ENCODE measurements at places on chromosomes 1 and 21.

DNA sequence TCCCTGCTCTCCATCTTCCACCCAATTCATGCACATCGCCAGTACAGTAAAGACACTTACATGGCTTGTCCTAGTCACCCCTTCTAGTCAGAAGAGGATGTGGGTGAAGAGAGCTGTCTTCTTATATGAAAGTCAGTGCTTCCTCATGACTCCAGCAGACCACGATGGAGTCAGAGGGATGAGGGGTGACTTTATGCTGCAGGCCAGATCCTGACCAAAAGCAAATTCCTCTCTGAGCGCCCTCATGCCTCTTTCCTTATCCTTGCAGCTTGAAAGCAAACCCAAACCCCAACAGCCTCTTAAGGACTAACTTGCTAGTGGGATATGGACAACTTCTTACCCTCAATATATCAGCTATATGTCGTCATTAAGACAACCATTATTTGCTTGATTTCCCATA, 348.2 kb upstream of the DUSP10 start:
- DNase-seq: no peak

- no peak for DNase-seq
Measured at GRCh38 chr1:25100151-25100833, 132.0 kb downstream of the SYF2 start.

GRCh38 chr1:230083746-230084407, 16.8 kb downstream of the GALNT2 start:
- peak; percentile 45 for DNase-seq

DNA sequence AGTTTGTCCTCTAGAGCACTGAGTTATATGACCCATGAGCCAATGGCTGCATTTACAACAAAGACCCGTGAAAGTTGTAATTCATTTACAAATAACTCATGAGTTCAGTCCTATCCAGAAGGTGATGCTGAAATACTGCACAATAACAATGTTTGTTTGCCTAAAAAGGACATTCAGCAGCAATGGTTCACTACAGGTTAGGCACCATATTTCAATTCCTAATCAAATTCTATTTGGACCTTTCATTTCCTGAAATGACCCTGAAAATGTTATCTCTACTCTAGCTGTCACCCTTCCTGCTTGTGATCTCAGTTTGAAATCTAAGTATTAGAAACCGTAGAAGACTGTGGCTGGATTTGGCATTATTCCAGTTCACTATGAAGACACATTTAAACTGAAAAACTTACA, 191.2 kb upstream of the SAMSN1 start:
- DNase-seq: peak; percentile 6

DNA sequence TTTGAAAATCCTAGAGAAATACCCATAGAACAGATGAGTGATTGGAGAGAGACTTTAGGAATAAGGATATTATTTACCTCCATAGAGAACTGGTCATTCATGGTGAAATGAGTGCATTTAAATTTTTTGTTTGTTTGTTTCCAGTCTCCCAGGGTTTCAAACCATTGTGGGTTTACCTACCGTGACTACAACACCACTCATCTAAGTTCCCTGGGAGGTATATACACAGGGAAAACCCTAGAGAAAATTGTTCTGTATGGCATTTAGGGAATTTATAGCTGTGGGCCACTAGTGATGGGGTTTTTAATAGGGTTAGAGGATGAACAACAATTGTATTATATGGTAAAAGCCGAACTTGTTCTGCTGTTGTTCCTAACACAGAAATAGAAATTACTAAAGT, 109.2 kb downstream of the USP25 start:
- no peak for DNase-seq

GRCh38 chr1:234106032-234106431, 201.6 kb downstream of the SLC35F3 start:
- no peak for DNase-seq

DNA sequence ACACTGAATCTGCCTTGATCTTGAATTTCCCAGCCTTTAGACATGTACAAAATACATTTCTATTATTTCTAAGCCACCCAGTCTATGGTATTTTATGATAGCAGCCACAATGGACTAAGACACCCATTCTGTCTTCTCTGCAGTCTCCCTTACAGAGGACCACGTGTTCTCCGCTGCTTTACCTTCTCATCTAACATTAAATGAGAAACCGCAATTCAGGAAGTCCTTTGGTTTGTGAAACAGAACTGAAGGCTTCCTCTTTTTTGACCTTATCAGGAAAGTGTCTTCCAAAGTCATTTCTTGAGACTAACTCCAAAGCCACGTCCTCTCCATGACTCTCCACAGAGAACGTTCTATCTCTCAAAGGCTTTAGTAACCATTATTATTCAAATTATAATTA, 560.1 kb downstream of the OMA1 start:
- no peak for DNase-seq

GRCh38 chr21:31162079-31162699, 123.9 kb upstream of the KRTAP19-8 start:
- no peak for DNase-seq

DNA sequence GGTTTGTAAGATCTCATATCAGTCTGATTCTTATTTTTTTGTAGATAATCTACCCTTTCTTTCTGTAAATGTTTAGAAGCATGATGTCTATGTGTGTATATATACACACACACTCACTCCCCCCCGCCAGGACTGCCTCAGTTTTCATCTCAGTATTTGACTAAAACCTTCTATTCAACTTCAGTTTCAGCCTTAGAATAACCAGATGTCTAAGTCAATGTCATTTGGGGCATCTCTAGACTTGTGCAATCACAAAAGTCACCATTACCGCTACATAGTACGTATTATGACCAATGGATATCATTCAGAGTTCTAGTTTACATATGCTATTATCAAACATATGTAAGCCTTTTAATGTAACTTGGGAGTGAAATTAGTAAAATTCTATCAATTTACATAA, 53.3 kb upstream of the BOLA1 start:
- no peak for DNase-seq

DNA sequence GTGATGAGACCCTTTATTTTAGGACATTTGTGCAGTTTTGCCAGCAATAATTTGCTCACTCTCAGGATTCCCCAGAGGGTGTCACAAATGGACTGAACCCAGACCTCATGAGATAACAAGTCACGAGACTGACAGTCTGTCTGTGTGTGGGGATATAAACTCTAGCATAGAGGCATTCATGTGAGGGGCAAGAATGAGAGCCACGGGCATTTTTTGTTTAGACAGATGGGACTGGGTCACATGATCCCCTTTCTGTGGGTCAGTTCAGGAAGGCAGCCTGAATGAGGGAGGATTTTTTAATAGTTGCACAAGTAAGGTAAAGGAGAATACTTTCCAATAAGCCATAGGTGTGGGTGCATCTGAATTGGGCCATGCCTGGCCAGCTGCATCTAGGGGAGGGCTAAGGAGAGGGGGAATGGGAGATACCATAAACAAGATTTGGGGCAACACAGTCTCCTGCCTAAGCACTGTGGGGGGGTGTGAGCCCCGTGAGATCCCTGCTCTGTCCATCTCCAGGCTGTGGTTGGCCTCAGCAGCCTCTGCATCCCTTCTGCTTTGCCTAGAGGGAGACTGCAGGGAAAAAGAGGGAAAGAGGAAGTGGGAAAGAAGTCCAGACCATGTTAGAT, 66.6 kb downstream of the NAV1 start:
- no peak for DNase-seq

GRCh38 chr1:55640708-55641473, 425.7 kb upstream of the USP24 start:
- DNase-seq: peak; percentile 70

GRCh38 chr1:60952612-60953111, 129.7 kb upstream of the NFIA start:
- no peak for DNase-seq

GRCh38 chr1:47894410-47895278, 102.5 kb downstream of the TRABD2B start:
- no peak for DNase-seq

DNA sequence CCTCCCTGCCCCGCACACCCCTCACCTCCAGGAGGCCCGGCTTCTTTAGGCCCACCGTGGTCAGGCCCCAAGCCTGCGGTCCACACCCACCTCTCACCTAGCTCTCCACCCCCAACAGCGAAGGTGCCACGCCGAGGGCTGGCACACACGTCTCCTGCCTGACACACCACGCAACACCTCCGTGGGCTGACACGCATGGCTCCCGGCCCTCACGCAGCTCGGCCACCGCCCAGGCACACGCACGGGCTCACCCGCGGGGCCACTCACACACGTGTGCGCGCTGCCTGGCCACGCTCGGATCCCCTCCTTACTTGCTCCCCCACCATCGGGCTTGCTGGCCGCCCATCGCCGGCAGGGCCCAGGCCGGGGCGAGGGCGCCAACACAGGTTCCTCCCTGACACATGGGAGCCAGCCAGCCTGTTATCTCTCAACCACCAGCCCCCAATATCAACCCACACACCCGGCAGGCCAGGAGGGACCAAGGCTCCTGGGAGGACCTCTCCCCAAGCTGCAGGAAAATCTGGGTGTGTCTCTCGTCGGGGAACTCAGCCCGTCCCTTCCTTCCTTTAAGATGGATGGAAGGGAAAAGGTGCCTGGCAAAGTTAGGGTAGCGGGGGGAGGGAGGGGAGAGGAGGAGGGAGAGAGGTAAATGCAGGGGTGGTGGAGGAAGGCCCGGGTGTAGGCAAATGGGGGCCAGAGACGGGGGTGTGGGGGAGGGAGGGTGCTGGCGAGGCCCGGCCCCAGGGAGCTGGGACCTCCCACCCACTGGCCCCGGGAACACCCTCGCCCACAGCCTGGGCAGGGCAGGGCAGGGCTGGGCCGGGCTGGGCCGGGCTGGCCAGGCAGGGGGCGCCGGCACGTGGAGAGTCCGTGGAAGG, 546 bp downstream of the ELOVL1 start:
- DNase-seq: peak; percentile 16

GRCh38 chr21:23543333-23543732, 2063.9 kb downstream of the MRPL39 start:
- DNase-seq: no peak

DNA sequence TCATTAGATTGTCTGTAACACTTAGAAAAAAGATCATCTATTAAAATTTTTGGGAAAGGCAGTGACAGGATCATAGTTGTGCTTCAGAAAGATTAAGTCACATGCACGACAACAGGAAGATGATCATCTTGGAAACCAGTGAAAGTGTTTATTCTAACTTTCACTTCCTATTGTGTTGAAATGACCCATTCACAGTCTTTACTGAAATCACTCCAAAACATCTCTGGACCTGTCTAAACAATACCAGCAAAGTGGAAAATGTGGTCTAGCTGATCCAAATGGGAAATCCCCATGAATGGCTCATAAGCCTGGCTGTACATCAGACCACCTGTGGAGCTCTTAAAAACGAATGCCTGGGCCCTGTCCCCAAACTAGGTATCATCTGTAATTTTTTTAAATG, 111.1 kb upstream of the ETV3 start:
- no peak for DNase-seq

DNA sequence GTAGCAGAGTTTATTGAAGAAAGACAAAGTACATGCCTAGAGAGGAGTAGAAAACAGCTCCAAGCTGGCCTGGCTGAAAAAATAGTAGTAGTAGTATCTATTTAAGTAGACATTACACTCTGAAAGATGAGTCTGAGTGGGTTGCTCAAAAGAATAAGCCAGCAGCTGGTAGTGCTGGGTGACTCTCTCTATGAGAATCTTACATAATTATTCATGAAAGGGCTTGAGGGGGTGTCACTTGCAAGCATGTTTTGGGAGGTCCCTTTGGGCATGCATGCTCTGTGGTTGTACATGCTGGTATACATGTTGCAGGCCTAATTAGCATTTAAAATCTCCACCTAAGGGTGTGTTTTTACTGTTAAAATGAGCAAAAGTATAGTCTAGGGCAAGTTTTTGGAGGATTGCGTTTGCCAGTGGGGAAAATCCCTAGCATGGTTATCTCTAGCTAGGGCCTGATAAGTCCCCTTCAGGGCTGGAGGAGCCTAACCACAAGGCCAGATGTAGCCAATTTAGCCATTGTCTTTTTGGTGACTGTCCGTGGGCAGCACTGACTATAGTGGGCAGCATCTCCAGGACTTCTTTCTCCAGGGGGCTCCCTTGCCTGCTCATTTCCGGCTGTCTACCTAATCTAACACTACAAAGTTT, 11.0 kb upstream of the FCGR2A start:
- no peak for DNase-seq

DNA sequence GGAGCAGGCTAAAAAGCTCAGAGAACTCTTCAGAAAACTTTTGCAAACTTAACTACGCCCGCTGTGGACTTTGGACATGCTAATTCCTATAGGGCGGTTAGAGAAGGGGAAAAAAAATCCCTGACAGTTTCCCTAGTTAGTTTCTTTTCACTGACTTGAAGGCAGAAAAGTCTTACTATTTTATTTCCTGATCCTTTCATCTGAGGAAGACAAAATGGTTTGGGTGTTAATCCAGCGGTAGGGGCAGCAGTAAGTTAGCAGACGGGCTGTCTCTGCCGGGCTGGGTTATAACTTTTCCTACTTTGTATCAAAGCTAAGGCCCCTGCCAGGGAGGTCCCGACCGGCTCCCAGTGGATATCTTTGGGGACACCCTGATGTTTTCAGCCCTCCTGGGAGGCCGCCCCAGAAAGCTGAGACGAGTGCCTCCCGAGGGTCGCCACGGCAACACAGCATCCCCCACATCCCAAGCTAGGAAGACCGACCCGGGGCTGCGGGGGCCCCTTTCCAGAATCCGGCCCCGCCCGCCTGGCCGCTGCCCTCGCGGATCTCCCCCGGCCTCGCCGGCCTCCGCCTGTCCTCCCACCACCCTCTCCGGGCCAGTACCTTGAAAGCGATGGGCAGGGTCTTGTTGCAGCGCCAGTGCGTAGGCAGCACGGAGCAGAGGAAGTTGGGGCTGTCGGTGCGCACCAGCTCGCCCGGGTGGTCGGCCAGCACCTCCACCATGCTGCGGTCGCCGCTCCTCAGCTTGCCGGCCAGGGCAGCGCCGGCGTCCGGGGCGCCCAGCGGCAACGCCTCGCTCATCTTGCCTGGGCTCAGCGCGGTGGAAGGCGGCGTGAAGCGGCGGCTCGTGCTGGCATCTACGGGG, 162.6 kb downstream of the RUNX1 start:
- no peak for DNase-seq

DNA sequence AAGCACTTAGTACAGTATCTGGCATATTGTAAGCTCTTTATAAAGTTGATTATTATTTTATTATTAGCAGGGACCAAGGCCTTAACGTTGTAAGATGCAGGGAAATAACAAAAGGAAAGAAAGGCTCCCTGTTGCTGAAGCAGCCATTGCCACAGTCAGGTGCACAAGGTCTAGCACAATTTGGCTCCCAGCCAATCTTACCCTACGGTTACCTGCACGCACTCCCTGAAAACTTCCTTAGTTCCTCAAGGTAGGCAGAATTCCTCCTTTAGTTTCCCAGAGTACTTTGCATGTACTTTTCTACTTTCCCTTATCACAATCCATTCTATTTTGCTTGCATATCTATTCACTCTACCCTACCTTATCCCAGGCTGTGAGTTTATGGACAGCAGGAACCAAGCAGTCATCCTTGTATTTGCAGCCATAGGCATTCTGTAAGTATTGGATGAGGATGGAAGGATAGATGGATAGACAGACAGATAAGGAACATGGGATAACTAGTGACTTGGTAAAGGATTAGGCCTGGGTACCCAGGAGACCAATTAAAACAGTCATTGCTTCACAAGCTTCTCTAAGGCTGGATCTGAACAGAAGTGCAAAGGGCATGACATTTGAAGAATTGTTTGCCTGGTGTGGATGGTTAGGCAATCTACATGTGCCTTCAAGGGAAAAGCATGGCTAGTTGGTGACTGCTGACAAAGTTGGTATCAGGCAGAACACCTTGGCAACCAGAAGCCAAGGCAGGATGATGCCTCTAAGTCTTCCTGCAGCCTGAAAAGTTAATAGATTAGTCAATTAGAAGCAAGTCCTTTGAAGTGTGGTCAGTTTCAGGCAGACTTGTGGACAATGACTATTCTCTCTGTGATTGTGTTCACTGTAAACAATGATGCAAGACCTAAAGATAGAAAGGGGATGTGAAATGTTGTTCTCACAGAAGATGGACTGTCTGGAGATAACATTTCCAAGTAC, 20.8 kb upstream of the JAK1 start:
- no peak for DNase-seq
